Hematopoietic multipotent progenitor cell treated with erythropoietin and hydrocortisone succinate and interleukin-3 and kit ligand, for 8 days (in vitro differentiated cells): ENCODE measurements at places on chromosomes 2 and 18.

DNA sequence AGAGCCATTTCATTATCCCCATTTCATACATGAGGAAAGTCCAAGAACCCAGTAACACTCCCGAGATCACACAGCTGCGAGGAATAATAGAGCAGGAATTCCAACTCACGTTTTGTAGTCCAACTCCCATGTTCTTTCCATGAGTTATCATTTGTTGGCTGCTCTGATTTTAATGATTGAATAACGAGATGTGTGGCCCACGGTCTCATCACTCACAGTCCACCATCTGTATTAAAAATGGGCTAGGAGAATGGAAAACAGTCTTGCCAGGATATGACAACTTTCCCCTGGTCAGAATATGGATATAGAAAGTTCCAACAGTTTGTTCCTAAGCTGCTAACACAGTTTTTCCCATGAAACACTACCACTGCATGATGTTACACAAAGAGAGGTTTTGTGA is 147.5 kb downstream of the METTL4 start:
- no peak for DNase-seq

DNA sequence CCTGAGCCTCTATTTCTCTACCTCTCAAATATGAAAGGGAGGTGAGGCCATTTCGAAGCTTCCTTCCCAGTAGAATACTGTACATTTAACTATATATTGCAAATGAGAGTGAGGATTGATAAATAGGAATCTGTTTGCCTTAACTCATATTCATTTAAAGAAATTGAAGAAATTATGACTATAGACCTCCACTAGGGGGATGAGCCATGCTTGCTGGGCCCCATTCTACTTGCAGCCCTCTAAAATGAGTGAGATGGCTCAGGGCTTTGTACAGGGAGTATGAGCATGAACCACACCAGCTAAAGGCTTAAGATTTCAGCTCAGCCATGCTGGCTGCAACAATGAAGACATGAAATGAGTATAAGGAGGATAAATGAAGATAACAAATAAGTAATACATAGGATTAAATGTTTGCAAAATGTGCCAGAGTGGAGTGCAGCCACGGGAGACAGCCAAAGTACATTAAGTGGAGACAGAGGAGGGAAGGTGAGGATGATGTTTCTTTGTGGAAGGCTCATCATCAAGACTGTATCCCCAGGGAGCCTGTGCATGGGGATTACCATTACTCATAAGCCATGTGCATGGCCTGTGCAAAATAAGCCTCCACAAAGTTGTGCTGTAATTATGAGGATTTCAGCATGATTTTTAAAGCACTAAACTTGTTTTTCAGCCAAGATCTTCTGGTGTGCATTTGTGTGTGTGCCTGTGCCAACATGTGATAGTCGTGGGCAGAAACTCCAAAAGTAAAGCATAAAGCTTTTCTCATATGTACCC is 300.8 kb downstream of the CNTNAP5 start:
- DNase-seq: no peak

GRCh38 chr2:183541766-183542165 is 417.5 kb downstream of the NUP35 start:
- no peak for DNase-seq

GRCh38 chr2:47023332-47023731 is 107.7 kb upstream of the MCFD2 start:
- no peak for DNase-seq

DNA sequence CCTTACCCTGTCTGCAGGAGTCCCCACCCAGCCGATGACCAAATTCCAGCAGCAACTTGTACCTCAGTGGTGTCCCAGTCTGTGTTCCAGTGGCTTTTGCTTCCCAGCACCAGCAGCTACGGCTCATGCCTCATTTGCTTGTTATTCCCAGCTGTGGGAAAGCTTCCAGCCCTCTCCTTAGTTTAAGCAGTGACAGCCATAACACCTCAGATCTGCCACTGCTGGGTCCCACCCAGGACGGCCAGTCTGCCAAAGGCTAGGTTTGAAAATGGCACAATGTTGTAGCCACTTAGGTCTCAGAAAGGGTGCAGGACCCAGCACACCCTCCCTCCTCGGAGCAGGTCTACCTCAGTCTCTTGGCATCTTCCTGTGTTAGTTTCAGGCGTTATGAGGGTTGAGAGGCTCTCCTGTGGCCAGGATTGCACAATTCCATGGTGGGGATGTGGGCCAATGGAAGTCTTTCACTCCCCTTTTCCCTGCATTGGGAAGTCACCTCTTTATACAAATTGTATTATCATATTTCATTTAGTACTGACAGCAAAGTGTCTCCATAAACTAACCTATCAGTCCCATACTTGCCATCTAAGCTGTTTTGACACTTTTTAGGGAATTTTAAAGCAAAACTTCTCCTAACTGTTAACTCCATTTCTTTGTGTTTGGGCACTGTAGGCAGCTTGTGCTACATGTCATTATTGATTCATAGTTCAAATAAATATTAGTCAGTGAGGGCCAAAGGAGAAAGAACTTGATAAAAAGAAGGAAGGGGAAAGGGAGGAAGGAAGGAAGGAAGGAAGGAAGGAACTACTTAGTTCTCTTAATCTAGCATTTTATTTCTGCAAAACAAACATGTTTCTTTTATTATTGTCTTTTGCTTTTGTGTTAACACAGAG is 62.9 kb upstream of the FAM110C start:
- no peak for DNase-seq
